ENCODE measurements at places on chromosomes 5 and 9. TPM values are rescaled to one million over a fixed set of nuclear protein-coding genes. Genes with fewer than 3 reads are reported as not detected.

TSSK1B gene
- not detected for total RNA-seq

DNA sequence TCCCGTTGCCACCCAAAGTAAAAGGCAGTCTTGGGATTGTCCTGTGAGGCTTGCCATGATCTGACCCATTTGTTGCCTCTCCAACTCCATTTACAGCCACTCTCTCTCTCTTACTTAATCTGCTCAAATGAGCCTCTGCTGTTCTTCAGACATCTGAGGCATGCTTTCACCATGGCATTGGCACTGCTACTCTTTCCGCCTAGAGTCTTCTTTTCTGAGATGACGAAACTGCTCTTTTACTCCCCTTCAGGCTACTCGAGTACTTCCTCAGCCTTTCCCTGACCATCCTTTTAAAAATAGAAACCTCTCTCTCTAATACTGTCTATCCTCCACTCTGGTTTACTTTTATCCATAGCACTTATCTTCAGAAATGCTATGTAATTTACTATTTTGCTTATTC lies 9.0 kb downstream of the FOCAD start:
- DNase-seq, result no peak
- no peak overlapping the region for H3K4me3 ChIP-seq
- H3K27ac ChIP-seq, result no peak overlapping the region
- peaks cover 4% of the 10 kb centered on the region for H3K36me3 ChIP-seq
- H3K27me3 ChIP-seq, result no peaks in the 10 kb centered on the region

DNA sequence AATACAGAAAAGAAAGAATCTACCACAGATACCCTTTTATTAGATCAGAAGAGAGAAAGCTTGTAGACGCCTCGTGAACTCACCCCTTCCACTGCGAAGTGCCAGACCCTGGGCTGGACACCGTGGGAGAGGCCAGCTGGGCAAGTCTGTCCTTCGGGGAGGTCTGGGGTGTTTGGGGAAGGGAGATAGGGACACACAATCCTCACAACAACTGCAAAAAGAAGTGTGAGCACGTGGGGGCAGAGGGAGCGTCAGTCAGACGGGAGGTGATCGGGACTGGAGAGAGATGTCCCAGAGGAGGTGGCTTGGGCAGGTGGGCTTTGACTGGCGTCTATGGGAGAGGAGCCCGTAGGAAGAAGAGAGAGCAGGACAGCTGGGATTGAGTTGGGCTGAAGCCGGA lies 27.3 kb upstream of the GRHPR start:
- H3K27ac ChIP-seq, result no peak overlapping the region
- H3K4me3 ChIP-seq, result no peak overlapping the region
- peaks cover 4% of the 10 kb centered on the region for H3K4me1 ChIP-seq
- H3K27me3 ChIP-seq, result no peaks in the 10 kb centered on the region
- DNase-seq, result no peak

EIF4E1B gene
- total RNA-seq, result not detected

EGFLAM gene
- total RNA-seq, result not detected

DNA sequence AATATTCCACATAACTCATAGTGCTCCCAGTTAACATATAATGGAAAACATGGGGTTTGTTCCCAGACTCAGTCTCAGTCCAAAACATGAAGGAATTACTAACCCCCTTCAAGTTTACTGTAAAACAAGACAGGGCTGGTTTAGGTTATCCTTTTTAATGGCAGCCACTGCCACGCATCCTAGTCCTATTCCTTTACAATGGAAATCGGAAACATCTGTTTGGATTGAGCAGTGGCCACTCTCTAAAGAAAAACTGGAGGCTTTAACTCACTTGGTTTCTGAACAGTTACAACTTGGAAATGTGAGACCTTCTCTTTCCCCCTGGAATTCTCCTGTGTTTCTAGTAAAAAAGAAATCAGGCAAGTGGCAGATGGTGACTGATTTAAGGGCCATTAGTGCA lies 609.9 kb upstream of the ACO1 start:
- no peak overlapping the region for H3K4me3 ChIP-seq
- H3K4me1 ChIP-seq, result no peaks in the 10 kb centered on the region
- DNase-seq, result no peak
- no peak overlapping the region for H3K27ac ChIP-seq
- no peaks in the 10 kb centered on the region for H3K36me3 ChIP-seq

DNA sequence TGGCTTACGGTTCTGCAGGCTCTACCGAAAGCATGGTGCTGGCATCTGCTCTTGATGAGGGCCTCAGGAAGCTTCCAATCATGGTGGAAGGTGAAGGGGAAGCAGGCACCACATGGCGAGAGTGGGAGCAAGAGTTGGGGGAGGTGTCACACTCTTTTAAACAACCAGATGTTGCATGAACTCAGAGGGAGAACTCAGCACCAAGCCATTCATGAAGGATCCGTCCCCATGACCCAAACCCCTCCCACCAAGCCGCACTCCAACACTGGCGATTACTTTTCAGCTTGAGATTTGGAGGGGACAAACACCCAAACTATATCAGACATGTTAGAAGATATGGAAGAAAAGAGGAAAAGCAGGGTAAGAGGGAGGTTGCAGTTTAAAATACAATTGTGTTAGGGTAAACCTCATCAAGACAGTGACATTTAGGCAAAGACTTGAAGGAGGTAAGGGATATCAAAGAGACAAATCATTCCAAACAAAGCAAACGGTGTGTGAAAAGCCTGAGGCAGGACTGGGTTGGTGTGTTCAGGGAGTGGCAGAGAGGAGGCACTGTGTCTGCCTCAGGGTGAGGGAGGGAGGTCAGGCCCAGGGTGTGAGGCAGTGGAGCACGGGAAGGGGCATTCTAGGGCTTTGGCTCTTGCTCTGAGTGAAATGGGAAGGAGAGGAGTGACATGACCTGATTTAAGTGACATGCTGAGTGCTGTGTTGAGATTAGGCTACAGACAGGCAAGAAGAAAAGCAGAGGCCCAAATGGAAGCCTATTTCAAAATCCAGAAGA lies 80.9 kb downstream of the SREK1 start:
- H3K27ac ChIP-seq, result no peak overlapping the region
- H3K27me3 ChIP-seq, result peaks cover 5% of the 10 kb centered on the region
- no peaks in the 10 kb centered on the region for H3K36me3 ChIP-seq
- no peak overlapping the region for H3K4me3 ChIP-seq

GRCh38 chr9:97179616-97180015 lies 127.8 kb upstream of the CCDC180 start:
- no peaks in the 10 kb centered on the region for H3K4me1 ChIP-seq
- H3K4me3 ChIP-seq, result no peak overlapping the region
- H3K36me3 ChIP-seq, result no peaks in the 10 kb centered on the region
- H3K27ac ChIP-seq, result no peak overlapping the region
- no peak for DNase-seq

OR13C9 gene
- total RNA-seq, result not detected

- no peak overlapping the region for H3K27ac ChIP-seq
- no peak for DNase-seq
- no peaks in the 10 kb centered on the region for H3K4me1 ChIP-seq
- no peaks in the 10 kb centered on the region for H3K36me3 ChIP-seq
Observed at GRCh38 chr5:61918611-61919010, 387.4 kb upstream of the KIF2A start.

LVRN gene
- not detected for total RNA-seq

C5orf58 gene
- total RNA-seq, result not detected

DNA sequence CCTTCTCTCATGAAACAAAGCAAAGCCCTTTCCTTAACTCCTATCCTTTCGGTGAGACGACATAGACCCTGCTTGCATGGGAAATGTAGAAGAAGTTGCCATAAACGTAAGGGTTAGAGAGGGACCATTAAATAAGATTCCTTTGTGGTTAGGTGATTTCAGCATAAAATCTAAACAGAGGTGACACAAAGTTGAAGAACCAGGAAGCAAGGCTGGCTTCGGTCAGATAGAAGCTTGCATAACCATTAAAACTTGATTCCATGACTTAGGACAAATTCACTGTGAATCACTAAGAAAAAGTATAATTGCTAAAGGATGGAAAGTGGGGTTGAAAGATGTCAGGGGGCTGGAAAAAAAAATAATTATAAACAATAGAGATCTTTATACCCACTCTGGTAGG lies 30.9 kb upstream of the ABLIM3 start:
- H3K36me3 ChIP-seq, result no peaks in the 10 kb centered on the region
- peaks cover 8% of the 10 kb centered on the region for H3K27me3 ChIP-seq
- no peak for DNase-seq
- no peak overlapping the region for H3K4me3 ChIP-seq
- H3K27ac ChIP-seq, result no peak overlapping the region

- peaks cover 12% of the 10 kb centered on the region for H3K4me1 ChIP-seq
- no peak for DNase-seq
- no peaks in the 10 kb centered on the region for H3K36me3 ChIP-seq
- no peak overlapping the region for H3K27ac ChIP-seq
- H3K4me3 ChIP-seq, result no peak overlapping the region
Observed at GRCh38 chr5:14263699-14264098, 120.6 kb downstream of the TRIO start.

Data from activated CD4-positive, alpha-beta T cell treated with anti-CD3 and anti-CD28 coated beads, Interleukin-2, amount 10 ng/mL, durations not matched to agents 7 days and 5 days (primary cell).